ENCODE measurements at places on chromosomes 3 and 15.
A peak's percentile ranks its signal among the peaks of the same experiment; 100 is the strongest.

- DNase-seq, result no peak
Measured at GRCh38 chr3:40843208-40843624, 318.5 kb downstream of the ZNF621 start.

DNA sequence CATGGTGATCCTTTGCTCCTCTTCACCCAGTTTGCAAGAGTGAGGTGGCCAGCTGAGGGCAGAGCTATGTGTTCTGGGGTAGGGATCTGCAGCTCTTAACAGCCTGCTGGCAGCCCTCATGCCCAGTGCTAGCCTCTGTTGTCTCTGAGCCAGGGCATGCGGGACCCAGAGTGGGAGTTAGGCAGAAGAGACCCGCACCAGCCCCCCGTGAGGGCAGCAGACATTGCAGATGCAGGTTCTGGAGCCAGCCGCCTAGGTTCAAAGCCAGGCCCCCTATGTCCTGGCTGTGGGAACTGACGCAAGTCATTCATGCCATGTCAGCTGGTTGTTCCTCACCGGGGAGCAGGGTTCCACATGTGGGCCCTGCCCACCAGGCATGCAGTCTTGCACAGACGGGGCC lies 74.7 kb downstream of the DNAJB8 start:
- no peak for DNase-seq

- DNase-seq, result no peak
Measured at GRCh38 chr3:50122661-50123391, 32.3 kb upstream of the SEMA3F start.

- DNase-seq, result no peak
Measured at GRCh38 chr3:8980756-8981257, 17.5 kb upstream of the RAD18 start.

DNA sequence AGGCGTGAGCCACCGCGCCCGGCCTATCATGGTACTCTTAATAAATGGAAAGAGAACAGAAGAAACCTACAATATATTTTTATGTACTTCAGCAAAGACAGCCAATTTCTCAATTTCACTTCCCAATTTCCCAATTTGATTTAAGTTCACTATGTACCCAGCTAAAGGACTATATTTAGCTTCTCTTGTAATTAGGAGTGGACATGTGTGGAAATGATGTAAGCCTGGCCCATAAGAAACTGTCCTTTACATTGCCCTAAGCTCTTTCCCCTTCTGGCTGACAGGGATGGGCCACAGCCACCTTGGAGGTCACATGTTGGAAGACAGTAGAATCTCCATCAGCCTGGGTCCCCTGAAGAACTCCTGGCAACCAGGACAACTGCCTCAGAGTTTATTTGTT lies 6.2 kb downstream of the TMEM39A start:
- no peak for DNase-seq

DNA sequence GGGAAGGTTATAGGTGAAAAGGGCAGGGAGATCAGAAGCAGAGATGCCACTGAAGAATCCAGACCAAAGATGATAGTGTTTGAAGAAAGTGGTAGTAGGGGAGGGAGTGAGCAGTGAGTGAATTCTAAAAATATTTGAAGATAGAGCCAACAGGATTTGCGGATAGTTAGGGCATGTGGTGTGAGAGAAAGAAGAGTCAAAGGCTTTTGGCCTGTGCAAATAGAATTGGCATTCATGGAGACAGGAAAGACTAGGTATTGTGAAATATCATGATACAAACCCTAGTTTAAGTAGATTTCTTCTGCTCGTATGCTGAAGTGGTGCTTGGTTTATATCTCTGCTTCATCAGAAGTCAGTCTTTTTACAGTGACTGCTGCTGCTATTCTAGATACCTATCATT lies 224.2 kb upstream of the CFAP20DC start:
- DNase-seq, result no peak

DNA sequence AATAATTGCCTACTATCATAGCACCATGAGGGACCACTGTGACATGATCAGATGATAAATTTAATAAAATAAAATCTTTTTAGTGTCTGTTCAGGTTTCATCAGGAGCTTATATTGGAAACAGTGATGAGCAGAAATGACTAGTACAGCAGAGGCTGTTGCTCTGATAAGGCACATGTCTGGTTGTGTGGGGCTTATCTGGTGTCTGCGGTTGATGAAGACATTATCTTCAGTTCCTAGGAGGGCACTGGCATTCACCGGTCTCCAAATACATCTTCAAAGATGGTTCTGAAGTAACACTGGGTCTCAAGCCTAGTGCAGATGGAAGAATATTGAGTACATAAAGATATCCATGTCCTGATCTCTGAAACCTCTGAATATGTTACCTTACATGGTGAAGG lies 125.3 kb downstream of the SUCNR1 start:
- DNase-seq, result no peak

GRCh38 chr3:16349986-16350596 lies 85.1 kb downstream of the OXNAD1 start:
- peak; percentile 40 for DNase-seq

- no peak for DNase-seq
Measured at GRCh38 chr15:89078851-89079810, 9.1 kb upstream of the ABHD2 start.

DNA sequence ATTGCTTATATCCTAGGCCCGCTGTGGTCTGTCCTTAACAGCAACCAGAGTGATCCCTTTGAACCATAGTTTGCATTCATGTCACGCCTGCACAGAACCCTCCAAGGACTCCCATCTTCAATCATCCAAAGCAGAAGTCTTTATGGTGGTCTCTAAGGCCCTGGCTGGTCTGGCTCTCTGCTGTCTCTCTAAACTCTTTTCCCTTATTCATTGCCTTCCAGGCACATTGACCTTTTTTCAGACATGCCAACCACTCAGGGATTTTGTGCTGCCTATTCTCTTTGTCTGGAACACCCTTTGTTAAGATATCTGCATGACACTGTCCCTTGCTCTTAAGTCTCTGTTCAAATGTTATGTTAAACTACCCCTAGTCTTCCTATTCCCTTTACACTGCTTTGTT lies 21.9 kb upstream of the ZBTB47 start:
- DNase-seq, result no peak

DNA sequence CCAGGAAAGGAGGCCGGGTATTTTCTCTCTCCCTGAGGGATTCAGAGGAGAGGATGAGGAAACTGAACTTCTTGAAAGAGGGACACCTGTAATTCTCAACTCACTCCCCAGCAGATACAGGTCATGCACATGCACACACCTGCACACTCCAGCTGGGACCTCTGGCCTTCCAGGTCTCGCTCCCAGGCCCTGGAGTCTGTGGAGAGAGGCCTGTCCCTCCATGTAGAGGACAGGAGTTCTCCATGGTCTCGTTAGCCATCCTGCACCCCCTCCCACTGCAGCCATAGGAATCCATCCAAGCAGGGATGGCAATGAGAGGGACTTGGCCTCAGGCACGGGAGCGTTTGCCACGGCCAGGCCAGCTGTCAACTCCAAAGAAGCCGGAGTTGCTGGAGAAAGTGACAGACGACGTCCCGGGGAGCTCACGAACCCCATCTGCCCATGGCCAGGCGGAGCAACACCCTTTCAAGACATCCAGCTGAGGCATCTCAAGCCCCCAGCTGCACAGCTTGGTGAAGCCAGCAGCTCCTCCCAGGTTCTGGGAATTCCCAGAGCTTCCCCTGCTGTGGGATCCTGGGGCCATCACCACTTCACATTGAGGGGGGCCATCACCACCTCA lies 223.3 kb downstream of the UACA start:
- no peak for DNase-seq

DNA sequence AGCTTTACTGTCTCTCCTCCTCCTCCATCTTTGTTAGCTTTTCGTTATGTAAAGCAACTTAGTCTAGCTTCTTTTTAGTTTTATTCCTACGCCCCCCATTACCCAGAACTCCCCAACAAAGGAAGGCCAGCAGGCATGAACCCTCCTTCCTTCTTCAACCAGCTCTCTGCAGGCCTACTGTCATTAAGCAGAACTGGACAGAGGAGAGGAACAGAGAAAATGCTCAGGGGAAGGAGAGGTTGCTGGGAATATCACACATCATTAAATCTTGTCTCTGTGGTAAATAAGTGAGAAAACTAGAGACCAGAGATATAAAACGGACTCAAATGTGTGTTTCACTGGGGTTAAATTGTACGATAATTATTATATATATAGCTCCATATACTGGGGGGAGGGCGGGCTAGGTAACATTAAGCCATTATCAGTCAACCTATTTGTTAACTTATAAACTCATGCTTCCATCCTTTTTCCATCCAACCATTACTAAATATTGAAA lies 19.3 kb upstream of the SLC28A1 start:
- no peak for DNase-seq

GRCh38 chr3:56782906-56783305 lies 18.8 kb downstream of the ARHGEF3 start:
- DNase-seq, result no peak

GRCh38 chr15:91113030-91113429 lies 13.0 kb downstream of the SV2B start:
- no peak for DNase-seq
